A549 treated with dexamethasone at 1 μM for 4 hours (cell line): ENCODE measurements at places on chromosomes 5 and 9. TPM values are rescaled to one million over a fixed set of nuclear protein-coding genes. Genes with fewer than 3 reads are reported as not detected.

ENTPD2 gene
- total RNA-seq: 3.1 to 6.4 TPM (median 5.4 TPM) in 5 replicates

SPINK6 gene
- total RNA-seq: 0.27 to 1.4 TPM (median 0.39 TPM) in 5 replicates

PSAT1 gene
- total RNA-seq: 145 to 184 TPM (median 160 TPM) in 5 replicates

UBE2R2 gene
- total RNA-seq: 40.8 to 46.4 TPM (median 44.9 TPM) in 5 replicates

MLANA gene
- total RNA-seq: not detected in 5 replicates

MZB1 gene
- 0.09 to 0.20 TPM in 2 of 5 replicates, not detected in the others for total RNA-seq

SPINK14 gene
- total RNA-seq: not detected in 5 replicates
